ENCODE measurements at places on chromosomes 2 and 18.
A peak's percentile ranks its signal among the peaks of the same experiment; 100 is the strongest.

DNA sequence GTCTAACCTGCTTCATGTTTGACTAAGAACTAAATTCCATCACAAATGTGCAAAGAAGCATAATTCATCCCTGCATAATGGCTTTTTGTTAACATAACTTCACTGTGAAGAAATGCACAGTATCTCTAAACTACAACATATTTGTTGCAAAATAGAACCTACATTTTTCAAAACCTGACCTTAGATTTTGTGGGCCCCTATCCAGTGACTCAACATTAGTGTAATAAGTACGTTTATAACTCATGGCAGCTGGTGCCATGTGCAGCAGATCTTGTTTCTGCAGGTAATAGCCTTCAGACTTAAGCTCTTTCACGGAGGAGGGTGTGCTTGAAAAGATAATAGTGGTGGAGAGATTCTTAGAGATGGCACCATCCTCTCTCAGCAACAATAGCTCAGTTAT lies 28.6 kb upstream of the VWC2L start:
- no peak for DNase-seq

DNA sequence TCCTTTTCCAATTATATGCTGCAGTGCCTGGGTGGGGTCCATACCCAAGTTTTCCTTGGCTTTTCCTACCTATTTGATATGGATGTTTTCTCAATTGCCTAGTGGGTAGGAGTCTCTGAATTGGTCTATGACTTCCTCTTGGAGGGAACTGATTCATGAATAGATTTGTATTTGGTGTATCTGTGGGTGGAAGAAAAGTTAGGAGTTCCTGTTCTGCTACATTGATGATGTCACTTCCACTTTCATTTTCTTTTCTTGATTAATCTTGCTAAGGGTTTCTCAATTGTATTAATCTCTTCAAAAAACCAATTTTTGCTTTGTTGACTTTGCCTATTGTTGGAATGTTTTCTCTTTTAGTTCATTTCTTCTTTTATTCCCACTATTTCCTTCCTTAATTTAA lies 37.4 kb upstream of the SLC9A2 start:
- no peak for DNase-seq

DNA sequence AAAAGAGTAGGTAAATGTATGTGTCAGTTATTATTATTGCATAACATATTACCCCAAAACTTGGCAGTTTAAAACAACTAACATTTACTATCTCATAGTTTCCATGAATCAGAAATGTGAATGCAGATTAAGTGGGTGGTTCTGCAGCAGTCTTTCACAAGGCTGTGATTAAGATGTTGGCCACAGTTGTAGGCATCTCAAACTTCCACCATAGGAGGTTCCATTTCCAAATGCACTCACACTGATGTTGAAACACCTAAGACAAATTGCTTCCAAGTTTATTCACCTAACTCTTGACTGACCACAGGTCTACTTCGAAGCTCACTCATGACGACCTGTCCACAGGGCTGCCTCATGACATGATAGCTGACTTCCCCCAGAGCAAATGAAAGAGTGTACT lies 360.8 kb downstream of the GRB14 start:
- DNase-seq = no peak

DNA sequence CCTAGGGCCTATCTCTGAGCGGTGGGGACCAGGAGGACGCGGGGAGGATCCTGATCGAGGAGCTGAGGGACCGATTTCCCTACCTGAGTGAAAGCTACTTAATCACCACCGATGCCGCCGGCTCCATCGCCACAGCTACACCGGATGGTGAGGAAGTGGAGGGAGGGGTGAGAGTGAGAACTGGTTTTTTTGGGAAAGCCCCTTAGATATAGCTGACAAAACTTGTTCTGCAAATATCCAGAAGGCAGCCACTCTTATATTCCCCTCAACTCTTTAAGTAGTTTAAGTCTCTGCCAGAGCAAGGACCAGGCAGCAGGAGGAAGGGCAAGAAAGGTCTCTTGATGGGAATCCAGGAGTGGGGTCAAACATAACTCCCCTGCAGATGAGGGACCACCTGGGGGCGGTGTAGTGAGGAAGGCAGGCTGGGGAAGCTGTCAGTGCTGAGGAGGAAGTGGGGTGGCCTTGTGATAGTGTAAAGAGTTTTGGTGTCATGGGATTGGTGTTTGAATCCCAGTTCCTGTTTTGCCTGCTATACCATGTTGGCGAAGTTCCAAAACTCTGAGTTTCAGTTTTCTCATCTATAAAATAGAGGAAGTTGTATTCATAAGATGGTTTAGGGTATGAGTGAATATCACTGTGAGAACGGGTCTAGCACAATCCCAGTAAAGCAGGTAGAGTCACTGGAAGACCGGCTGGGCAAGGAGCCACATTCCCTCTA lies 3.4 kb downstream of the NAGK start:
- peak; percentile 60 for DNase-seq

DNA sequence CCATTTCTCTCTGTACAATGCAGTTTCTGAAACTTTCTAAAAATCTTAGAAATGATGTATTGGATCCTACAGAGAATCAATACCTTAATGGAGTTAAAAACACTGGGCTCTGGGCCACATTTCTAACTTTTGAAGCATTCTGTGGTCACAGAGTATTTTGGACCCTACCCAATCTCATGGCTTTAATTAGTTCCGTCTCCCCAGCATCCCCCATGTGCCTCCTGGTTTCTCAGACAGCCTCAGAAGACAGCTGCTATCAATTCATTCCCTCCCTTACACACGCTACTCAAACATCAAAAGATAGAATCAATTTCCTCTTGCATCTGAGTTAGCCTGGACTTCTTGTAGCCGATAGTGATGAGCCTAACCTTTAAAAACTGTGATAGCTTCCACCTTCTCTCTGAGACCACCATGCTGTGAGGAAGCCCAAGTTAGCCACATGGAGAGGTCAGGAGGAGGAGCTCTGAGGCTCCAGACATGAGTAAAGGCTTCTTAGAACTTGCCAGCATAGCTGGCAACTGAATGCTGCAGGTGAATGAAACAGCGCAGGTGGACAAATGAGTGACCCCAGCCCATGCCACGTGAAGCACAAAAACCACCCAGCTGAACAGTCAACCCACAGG lies 10.4 kb downstream of the ADCY3 start:
- no peak for DNase-seq

DNA sequence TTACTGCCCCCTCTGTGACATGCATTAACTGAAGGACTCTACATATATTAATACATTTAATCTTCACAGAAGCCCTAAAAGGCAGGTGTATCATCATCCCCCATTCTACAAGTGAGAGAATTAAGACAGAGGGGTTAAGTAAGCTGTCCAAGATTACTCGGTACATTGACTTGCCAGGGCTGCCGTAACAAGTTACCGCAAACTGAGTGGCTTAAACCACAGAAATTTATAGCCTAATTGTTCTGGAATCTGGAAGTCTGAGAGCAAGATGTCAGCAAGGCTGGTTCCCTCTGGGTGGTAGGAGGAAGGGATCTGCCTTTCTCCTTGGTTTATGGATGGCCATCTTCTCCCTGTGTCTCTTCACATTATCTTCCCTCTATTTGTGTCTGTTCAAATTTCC lies 605.5 kb downstream of the EPHA4 start:
- DNase-seq = no peak

DNA sequence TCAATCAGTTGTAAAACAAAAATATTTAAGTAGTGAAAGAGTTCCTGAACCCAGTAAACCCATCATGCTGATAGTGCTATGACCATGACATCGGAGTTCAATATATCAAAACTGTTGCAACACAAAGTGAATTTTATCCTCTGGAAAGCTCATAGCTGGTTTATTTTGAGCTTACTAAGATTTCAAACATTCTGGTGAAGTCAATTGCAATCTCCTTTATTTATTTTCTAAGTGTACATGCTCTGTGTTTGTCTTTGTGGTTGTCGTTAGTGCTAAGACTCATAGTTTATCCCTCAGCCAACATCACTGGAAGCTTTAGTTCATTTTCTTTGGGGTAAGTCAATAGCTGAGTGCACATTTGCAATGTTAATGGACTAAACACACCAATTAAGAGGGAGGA lies 91.9 kb downstream of the QPCT start:
- no peak for DNase-seq

Measured in T-helper 1 cell (primary cell).